ENCODE measurements at places on chromosomes 16 and 17. TPM values are rescaled to one million over a fixed set of nuclear protein-coding genes. Genes with fewer than 3 reads are reported as not detected.

The DCXR gene
- total RNA-seq, result 176 TPM

The SCIMP gene
- total RNA-seq, result not detected

The SLC16A6 gene
- total RNA-seq, result not detected

The KRTAP9-4 gene
- not detected for total RNA-seq

The METTL26 gene
- 86.6 TPM for total RNA-seq

The DNAI2 gene
- total RNA-seq, result not detected

The C16orf92 gene
- not detected for total RNA-seq

The FBXW10 gene
- total RNA-seq, result 0.05 TPM

The ABI3 gene
- total RNA-seq, result not detected

- no peak for DNase-seq
Observed at GRCh38 chr17:36085765-36086164, 4.2 kb downstream of the CCL3 start.

GRCh38 chr16:87423429-87423828 lies 31.3 kb downstream of the MAP1LC3B start:
- DNase-seq, result no peak

DNA sequence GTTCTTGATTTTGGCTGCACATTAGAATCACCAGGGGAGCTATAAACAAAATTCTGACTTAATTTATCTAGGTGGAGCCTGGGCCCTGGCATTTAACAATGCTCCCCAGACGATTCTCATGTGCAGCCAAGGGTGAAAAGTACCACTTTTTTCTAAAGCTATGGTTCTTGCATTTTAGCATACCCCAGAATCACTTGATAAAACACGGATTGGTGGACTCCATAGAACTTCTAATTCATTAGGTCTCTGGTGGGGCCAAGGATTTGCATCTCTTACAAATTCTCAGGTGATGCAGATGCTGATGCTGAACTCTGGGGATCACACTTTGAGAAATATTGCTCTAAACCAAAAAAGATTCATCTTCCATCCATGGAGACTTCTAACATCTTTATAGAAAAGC lies 74.5 kb downstream of the RPGRIP1L start:
- DNase-seq, result no peak

DNA sequence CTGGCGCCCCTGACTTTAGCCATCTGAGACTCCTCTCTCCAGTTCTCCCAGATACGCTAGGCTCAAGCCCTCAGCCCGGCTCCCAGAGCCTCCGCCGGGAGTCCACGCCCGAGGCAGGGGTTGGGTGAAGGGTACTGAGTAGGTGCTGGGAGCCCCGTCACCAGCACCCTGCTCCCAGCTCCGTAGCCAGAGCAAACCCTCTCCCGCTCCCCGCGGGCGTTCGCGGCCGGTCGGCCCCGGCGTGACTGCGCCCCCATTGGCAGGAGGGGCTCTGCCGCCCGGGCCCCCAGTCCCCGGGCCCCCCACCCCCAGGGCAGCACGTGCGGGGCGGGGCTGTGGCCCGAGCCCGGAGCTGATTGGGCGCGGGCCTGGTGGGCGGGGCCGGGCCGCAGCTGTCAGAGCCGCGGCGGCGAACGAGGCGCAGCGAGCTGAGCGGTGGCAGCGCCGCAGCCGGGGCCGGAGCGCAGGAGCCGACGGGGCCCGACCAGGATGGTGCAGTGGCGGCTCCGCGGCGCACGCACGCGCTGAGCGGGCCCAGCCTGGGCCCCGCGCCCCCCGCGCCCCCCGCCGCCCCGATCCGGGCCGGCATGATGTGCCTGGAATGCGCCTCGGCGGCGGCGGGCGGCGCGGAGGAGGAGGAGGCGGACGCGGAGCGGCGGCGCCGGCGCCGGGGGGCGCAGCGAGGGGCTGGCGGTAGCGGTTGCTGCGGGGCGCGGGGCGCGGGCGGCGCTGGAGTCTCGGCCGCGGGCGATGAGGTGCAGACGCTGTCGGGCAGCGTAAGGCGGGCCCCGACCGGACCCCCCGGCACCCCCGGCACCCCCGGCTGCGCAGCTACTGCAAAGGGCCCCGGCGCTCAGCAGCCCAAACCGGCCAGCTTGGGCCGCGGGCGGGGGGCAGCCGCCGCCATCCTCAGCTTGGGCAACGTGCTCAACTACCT lies at the start of gene SPNS2:
Gene SPNS2, plus strand, starts transcription at position 421 of the 937 bp plus-strand sequence. Its CDS starts 167 bp downstream, at position 588.
- DNase-seq, result no peak

GRCh38 chr16:69131167-69131838 lies 1.1 kb downstream of the CHTF8 start:
- DNase-seq, result no peak

GRCh38 chr17:58096892-58097291 lies 13.7 kb downstream of the DYNLL2 start:
- DNase-seq, result no peak

GRCh38 chr17:35791681-35792350 lies 3.6 kb downstream of the MMP28 start:
- no peak for DNase-seq

- DNase-seq, result no peak
Observed at GRCh38 chr16:3074860-3075522, 9.6 kb downstream of the IL32 start.

DNA sequence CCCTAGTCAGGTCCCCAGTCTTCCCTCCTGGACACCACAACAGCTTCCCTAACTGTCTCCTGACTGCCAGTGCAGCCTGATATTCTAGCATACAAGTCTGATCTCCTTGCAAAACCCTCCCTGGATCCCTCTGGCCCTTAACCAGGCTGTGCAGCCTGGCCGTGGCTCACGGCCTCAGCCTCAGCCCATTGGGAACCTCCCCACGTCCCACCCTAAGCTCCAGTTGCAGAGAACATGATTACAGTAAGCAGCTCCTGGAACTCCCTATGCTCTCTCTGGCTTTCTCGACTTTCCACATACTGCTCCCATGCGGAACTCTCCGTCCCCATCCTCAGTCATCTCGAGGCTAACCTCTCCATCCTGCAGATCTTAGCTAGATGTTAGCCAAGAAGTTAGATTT lies 13.0 kb downstream of the ALOX12B start:
- no peak for DNase-seq

- no peak for DNase-seq
Observed at GRCh38 chr16:1486551-1487390, 2.0 kb downstream of the PTX4 start.

- DNase-seq, result no peak
Observed at GRCh38 chr17:10798332-10798749, 5.6 kb downstream of the TMEM238L start.

- no peak for DNase-seq
Observed at GRCh38 chr17:61464843-61465180, 12.6 kb downstream of the TBX4 start.

DNA sequence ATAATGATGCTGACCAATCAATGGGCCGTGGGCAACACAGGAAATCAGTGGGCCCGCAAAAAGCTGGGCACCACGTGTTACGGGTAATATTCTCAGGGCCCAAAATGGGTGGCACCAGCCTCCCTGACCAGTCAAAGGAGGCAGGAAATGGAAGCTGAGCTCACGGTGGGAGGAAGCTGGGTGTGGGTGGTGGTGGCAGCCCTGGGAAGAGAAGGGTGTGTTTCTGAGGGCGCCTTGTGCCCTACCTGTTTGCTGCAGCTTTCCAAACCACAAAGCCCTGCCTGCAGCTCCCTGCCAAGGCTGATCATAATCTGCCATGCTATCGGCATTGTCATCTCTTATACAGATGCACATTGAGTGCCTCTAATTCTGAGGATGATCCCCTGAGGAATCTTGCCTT lies 457.9 kb downstream of the SLC39A11 start:
- DNase-seq, result no peak

GRCh38 chr16:86219655-86220445 lies 290.5 kb upstream of the FOXF1 start:
- peak; percentile 98 for DNase-seq

GRCh38 chr16:13305019-13305755 lies 403.8 kb downstream of the SHISA9 start:
- no peak for DNase-seq

- peak; percentile 93 for DNase-seq
Observed at GRCh38 chr16:50313596-50314478, 47.5 kb downstream of the ADCY7 start.

GRCh38 chr16:82070656-82071369 lies 35.8 kb downstream of the HSD17B2 start:
- peak; percentile 49 for DNase-seq

GRCh38 chr17:410543-411401 lies 58.2 kb upstream of the RPH3AL start:
- DNase-seq, result peak; percentile 23

DNA sequence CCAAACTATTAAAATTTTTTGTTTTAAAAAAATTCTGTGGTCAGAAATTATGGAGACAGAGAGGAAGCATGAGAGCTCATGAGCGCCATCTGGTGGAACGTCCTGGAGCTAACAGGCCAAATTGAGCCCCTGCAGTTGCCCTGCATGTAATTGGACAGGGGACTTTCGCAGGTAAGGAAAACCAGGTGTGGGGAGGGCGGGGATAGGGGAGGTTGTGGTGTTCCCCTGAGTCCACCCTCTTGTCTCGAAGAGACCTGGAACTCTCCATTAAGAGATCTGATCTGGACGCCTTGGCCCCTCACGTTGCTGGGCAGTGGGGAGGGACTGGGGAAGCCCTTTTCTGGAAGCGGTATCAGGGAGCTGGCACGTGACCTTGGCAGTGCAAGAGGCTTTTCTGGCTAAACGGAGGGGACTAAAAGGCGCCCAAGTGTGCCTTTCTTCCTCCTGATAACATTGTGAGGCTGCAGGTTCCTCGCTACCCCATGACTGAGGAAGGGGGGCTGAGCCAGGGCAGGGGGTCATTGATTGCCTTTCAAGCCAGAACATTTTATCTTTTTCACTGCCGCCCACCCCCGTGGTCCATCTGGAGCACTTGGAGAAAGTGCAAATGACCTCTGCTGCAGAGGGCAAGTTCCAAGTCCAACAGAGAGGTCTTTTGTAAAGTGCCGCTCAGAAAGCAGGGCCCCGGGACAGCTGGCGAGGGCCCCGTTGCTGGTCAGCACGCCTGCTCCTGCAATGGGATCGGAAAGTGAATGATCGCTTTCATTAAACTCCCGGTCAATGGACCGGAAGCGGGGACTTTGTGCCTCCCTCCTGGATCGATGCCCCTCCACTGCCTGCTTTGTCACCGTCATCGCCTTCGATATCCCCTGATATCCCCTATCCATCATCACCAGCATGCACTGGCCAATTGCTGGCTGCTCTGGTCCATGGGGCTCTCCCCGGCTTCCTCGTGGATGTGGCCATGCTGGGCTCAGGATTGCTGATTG lies 18.4 kb downstream of the PDILT start:
- peak; percentile 28 for DNase-seq

GRCh38 chr16:4404247-4404966 lies 12.0 kb downstream of the CORO7 start:
- peak; percentile 44 for DNase-seq

Data from SJSA1 (cell line).